ENCODE measurements at places on chromosomes 1 and 21.
A peak's percentile ranks its signal among the peaks of the same experiment; 100 is the strongest.

- no peak for DNase-seq
Observed at GRCh38 chr1:22318279-22318981, 133.2 kb upstream of the ZBTB40 start.

GRCh38 chr1:118785246-118785645, 202.9 kb downstream of the TBX15 start:
- no peak for DNase-seq

GRCh38 chr1:90902672-90903071, 119.2 kb downstream of the ZNF644 start:
- DNase-seq = no peak

- DNase-seq = peak; percentile 32
Observed at GRCh38 chr1:201023517-201023902, at the start of gene KIF21B. Gene KIF21B, minus strand, starts transcription at chr1:201023714. Its CDS starts 331 bp downstream, at chr1:201023383.

GRCh38 chr1:2335721-2336455, 55.5 kb downstream of the MORN1 start:
- DNase-seq = no peak

DNA sequence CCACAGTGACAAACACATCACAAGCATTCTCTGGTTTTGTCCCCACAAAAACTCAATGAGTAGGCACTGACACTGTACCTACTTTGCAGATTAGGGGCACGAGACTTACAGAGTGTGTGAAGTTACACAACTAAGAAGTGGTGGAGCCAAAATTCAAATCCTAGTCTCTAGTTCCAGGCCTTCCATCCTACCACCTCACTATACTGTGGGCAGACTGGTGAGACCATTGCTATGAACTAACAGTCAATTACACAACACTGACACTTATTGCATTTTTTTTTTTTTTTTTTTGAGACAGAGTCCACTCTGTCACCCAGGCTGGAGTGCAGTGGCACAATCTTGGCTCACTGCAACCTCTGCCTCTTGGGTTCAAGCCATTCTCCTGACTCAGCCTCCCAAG, 71.4 kb downstream of the KCNN3 start:
- no peak for DNase-seq

- DNase-seq = no peak
Observed at GRCh38 chr21:33286600-33287456, 20.7 kb downstream of the IL10RB start.

- DNase-seq = no peak
Observed at GRCh38 chr1:85315789-85316188, 39.4 kb upstream of the BCL10 start.

DNA sequence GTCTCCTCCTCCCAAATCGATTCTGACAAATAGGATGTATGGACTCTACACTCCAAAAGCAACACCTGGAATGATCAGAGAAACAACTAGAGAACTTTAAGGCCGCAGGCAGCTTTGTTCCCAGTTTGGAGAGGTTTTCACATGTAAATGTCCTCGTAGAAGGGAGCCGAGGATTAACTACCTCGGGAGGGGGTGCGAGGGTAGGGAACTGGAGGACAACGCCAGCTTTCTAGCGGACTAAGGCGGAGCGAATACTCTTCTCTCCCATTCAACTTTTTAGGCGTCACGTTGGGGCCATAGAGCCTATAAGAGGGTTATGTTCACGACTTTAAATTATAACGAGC, 1.2 kb downstream of the SCAF4 start:
- DNase-seq = no peak

- no peak for DNase-seq
Observed at GRCh38 chr1:112904831-112905261, 51.1 kb downstream of the SLC16A1 start.

GRCh38 chr21:41164981-41165655, 2.8 kb upstream of the BACE2 start:
- no peak for DNase-seq

GRCh38 chr1:236516929-236517704, 6.7 kb upstream of the LGALS8 start:
- DNase-seq = peak; percentile 25

- DNase-seq = peak; percentile 22
Observed at GRCh38 chr1:115671176-115671934, 29.6 kb downstream of the VANGL1 start.

GRCh38 chr1:48054232-48054631, 57.0 kb upstream of the TRABD2B start:
- no peak for DNase-seq

GRCh38 chr1:27343639-27344025, 1.8 kb downstream of the SYTL1 start:
- no peak for DNase-seq

- no peak for DNase-seq
Observed at GRCh38 chr1:229186373-229187056, 84.4 kb upstream of the RAB4A start.

- no peak for DNase-seq
Observed at GRCh38 chr1:25834894-25835293, 15.1 kb downstream of the MTFR1L start.

GRCh38 chr1:161179698-161180097, 2.4 kb upstream of the B4GALT3 start:
- no peak for DNase-seq

DNA sequence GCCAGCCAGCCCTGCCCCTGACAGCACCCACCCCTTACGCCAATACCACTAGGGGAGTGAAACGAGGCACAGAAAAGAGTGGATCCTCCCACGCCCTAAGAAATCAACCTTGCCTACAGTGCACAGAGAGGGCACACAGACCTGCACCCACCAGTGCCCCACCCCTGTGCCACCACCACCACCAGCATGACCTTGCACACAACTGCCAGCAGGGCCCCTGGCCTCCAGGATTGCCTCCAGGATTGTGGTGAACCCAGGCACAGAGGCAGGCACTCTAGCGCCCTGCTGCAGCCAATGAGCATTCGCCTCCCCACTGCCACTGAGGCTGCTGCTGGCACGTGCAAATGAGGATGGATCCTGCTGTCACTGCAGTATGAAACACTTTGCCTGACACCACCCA, 23.5 kb upstream of the SGIP1 start:
- DNase-seq = no peak

- DNase-seq = no peak
Observed at GRCh38 chr21:44792702-44793591, 8.7 kb downstream of the UBE2G2 start.

DNA sequence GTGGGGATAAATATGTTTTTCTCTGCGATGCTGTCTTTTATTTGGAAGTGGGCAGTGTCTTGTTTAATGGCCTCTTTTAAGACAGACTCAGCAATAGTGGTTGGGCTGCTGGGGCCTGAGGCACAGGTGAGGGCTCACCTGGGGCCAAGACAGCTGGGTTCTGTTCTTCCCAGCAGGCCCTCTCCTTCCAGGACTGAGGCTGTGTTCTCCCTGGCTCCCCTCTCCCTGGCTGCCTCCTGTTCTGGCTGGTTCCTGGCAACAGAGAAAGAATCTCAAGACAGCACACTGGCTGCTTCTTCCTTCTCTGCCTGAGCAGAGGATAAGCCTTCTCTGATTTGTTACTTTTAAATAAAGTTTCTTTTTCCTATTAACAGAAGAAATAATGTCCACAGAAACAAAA, 7.4 kb upstream of the GRHL3 start:
- DNase-seq = no peak

GRCh38 chr1:1461721-1462317, 9.7 kb upstream of the ATAD3B start:
- no peak for DNase-seq

DNA sequence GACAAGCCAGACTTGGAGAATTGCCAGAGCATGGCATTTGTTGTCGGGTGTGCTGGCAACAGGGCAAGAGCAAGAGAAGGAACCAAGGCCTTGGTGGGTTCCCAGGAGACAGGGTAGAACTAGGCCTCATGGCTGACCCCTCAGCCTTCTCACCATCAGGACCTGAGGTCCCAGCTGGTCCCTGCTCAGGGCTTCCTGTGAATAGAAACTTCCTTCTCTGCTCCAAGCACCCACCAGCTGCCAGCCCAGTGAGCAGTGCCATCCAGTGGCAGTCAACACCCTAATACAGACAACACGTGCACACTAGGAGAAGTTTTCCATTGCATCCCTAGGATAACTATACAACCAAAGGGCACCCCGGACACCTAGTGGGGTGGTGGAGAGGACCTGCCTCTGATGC, 22.8 kb downstream of the S100A6 start:
- DNase-seq = peak; percentile 33

DNA sequence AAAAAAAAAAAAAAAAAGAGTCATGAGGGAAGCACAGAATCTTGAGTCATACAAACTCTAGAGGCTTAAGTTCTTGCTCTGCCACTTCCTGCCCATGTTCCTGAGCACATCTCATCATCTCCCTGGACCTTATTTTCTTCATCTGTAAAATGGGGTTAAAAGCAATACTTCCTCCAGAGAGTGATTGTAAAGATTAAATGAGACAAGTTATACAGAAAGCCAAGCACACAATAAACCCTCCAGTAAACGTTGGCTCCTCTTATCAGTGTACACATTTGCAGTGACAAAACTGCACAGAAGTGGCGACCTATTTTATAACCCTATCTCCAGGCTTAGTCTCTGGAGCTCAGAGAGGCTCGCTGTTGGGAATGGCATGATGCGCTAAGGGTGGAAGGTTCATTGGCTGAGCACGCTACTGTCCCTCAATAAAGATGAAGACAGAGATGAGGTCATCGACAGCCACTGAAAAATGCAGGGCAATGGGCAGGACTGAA, 82.1 kb downstream of the RRAGC start:
- no peak for DNase-seq

DNA sequence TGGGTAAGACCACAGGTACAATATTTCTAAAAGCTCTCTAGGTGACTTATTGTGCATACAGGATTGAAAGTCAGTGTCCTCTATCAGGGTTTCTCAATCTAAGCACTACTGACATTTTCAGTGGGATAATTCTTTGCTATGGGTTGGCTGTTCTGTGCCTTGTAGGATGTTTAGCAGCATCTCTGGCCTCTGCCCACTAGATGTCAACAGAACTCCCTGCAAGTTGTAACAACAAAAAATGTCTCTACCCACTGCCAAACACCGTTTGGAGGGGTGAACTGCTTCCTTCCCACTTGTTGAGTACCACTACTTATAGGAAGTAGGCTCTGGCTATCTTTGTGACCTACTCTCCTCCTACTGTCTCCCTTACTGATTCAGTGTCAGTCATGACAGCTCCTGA, 90.1 kb upstream of the ZRANB2 start:
- no peak for DNase-seq

DNA sequence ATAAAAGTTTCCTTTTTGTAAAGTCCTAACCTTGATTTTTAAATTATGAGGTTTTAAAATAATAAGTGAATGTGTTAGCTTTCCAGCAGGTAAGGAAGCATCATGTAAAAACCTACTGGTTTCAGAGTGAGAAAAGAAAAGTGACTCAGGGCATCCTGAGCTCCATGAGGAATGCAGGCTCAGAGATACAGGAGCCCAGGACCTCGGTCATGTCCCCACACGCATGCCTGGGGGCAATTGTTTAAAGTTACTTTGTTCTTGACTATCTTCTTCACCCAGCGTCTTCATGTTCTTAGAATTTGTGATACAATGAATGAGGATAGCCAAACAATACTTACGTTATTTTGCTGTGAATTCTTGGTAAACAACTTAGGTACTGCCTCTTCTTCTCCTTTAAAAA, 117.4 kb upstream of the PLPPR5 start:
- DNase-seq = no peak

- no peak for DNase-seq
Observed at GRCh38 chr1:21550097-21550496, 40.9 kb downstream of the ALPL start.

DNA sequence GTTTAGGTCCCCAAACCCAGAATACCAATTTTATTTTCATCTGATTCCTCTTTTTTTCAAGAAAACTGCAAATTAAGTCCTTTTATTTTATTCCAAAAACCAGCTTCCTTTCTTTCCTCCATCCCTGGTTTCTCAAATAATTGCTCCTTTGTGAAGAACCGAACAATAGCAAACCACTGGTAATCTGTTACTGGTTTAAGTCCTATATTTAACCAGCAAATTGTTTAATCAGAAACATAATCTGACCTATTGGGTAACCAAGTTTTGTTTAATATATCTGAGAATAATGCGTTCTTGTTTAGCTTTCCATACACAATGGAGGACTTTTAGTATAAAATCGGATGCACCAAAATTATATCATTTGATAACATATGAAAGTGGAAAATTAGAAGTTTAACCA, 13.2 kb upstream of the DDR2 start:
- DNase-seq = no peak

- no peak for DNase-seq
Observed at GRCh38 chr1:38973659-38974437, 17.2 kb upstream of the AKIRIN1 start.

DNA sequence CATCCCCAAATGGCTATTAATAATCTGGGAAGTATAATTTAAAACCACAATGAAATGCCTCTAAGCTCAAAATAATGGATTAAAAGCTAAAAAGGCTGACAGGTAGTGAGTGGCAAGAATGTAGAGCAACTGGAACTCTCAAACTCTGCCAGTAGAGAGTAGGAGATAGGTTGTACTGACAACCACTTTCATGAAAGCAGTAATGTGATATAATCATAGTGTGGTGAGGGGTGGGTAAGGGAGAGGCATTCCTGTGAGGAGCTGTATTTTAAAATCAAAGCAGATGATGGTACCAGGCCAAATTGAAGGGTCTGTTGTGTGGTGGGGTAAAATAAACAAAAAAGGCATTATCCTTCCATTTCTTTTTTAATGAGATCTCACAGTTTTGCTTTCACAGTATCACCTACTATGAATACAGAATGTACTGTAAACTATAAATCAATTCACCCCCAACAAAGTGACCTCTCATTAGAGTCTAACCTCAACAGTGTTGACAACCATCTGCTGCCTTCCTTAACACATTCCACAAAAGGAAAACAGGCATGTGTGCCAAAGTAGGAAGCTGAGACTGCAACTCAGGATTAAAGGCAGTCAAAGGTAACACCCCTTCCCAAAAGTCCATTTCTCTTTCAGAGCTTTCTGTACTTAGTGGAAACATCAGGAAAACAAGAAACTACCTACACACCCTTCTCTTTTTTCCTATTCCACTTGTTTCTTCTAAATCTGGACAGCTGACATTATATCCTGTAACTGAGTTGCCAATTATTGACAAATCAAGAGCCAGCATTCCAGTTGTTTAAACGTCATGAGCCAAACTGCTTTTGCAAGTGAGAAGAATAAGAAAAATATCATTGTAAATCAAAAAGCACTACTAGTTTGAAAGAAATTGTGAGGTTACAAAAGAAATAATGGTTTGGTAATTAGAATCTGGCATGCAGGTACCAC, 130.8 kb downstream of the FAF1 start:
- no peak for DNase-seq

- DNase-seq = no peak
Observed at GRCh38 chr21:35368326-35368725, 319.2 kb upstream of the RUNX1 start.

All from SHP77 treated with DMSO at 0.1 percent for 48 hours (cell line).